ENCODE measurements at places on chromosomes 7 and 10.

DNA sequence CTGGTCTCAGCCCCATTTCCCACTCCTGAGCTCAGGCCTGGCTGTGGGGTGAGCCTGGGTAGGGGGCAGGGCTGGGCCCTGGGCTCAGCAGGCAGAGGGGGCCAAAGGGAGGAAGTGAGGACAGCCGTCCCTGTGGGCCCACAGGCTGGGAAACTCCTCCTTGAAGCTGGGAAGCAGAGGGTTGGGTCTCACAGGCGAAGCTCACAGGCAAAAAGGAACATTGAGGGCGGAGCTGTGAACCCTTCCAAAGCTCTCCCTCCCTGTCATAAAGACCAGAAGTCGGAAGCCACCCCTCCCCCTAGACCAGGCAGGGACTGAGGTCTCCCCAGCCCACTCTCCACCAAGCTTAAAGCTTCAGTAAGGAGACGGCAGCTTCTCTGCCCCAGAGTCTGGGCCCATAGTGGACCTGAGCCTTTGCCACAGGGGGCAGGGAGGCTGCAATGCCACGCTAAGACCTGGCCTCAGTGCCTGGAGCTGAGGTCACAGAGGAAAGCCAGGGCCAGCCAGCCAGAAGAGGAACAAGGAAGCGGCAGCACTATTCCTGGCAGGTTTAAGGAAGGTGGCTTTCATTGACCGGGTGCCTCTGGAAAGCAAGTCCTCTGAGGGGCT lies 1.0 kb upstream of the KCP start:
- DNase-seq = no peak

- no peak for DNase-seq
These were observed 100.3 kb downstream of the RAPGEF5 start for GRCh38 chr7:22256541-22257096.

GRCh38 chr10:121448766-121449421 lies 149.3 kb downstream of the FGFR2 start:
- DNase-seq = peak; percentile 66

DNA sequence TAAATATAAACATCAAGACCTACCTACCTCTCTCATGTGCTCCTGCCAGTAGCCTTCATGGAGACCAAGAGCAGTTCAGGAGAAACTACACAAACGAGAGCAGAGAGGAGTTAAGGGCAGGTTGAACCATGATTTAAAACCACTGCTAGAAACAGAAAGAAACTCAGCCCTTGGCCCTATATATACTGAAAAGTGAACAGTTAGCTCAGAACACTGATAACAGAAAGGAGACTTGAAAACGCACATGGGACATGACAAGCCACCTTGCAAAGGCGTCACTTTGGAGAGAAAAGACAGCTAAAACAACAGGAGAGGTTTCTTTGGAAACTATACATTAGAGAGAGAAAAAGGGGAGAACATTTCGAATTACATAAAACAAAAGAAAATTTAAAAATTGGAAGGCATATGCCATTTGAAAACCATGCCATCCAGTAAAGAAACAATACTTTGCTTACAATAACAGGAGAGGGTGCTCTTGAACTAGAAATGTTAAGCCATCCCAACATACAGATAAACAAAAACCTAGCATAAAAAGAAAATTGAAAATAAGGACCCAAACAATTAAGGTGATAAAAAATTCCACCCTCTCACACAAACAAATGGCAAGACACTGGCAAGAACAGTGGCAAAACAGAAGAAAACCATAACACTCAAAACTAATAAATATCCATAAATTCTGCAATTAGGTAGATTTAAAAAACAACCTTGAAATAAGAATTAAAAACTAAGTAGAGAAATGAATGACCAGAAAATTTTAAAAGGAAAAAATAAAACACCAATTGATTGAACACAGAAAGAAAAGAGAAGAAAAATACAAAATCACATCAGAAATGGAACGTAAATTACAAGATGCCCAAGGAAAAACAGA lies 232.7 kb downstream of the IMMP2L start:
- DNase-seq = no peak

- DNase-seq = no peak
These were observed 42.1 kb upstream of the GPR26 start for GRCh38 chr10:123624086-123624485.

DNA sequence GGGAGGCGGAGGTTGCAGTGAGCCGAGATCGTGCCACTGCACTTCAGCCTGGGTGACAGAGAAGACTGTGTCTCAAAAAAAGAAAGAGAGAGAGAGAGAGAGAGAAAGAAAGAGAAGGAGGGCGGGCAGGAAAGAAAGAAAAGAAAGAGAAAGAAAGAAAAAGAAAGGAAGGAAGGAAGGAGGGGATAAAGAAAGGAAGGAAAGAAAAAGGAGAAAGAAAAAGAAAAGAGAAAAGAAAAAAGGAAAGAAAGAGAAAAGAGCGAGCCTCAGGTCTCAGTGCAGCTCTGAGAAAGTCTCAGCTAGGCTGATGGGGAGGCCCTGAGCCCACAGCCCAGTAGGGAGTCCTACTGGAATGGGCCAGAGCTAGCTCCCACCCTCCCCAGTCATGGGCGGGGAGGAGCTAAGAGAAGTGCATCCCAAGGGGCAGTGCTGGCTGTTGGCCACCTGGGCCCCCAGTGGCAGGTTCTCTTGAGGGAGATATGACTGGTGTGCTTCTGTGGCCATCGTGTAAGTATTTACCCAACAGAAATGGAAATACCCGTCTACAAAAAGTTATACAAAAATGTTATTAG lies 69.3 kb downstream of the ABRAXAS2 start:
- no peak for DNase-seq

DNA sequence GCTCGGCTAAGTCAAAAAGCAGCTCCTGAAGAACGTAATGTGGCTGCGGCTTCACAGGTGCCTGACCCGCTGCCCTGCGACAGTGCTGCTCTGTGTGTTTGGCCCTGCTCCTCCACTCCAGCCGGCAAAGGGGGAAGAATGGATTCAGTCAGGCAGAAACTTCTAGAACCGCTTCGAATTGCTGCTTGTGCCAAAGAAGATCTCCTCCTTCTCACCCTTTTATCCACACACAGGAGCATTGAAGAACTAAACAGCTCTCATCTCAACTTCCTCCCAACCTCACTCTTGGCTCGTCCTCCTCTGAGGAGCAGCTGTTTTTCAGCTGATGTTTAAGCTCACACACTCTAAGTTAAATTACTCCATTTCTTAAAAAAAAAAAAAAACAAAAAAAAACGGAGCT lies 651.4 kb downstream of the INHBA start:
- DNase-seq = no peak

DNA sequence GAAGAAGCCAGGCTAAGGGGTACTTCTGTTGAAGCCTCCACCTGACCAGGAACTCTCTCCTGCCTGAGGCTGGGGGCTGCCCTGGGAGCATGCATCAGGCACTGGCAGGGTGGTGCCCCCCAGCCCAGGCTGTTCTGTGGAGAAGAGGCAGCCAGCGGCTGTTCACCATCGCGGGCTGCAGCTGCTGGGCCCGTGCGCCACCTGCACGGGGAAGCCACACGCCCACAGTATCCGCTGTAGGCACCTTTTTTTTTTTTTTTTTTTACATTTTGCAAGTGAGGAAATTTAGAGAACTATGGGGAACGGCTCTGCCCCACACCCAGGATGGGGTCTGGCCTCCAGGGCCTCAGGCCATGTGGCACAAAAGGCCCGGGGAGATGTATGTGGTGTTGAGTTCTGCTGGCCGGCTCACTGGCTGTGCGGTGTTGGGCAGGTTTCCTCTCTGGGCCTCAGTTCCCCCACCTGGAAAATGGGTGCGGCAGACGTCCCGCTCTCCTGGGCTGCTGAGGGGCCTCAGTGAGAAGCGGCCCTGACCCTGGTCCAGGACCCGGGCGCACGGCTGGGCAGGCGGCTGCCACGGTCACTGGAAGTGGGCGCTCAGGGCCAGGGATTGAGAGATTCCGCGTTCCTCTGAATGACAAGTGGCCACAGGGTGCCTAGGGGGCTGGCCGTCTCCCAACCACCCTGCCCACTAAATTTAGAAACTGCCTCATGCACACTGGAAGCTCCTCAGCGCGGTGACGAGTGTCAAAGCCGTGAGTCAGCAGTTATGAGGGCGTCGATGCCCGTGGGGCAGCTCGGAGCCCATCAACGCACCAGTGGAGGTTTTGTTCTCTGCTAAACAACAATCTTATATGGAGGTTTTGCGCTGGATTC lies 8.8 kb upstream of the INTS1 start:
- no peak for DNase-seq

GRCh38 chr7:157016352-157017041 lies 6.0 kb upstream of the MNX1 start:
- no peak for DNase-seq

- DNase-seq = no peak
These were observed 849.8 kb upstream of the SORCS1 start for GRCh38 chr10:108014145-108014901.

DNA sequence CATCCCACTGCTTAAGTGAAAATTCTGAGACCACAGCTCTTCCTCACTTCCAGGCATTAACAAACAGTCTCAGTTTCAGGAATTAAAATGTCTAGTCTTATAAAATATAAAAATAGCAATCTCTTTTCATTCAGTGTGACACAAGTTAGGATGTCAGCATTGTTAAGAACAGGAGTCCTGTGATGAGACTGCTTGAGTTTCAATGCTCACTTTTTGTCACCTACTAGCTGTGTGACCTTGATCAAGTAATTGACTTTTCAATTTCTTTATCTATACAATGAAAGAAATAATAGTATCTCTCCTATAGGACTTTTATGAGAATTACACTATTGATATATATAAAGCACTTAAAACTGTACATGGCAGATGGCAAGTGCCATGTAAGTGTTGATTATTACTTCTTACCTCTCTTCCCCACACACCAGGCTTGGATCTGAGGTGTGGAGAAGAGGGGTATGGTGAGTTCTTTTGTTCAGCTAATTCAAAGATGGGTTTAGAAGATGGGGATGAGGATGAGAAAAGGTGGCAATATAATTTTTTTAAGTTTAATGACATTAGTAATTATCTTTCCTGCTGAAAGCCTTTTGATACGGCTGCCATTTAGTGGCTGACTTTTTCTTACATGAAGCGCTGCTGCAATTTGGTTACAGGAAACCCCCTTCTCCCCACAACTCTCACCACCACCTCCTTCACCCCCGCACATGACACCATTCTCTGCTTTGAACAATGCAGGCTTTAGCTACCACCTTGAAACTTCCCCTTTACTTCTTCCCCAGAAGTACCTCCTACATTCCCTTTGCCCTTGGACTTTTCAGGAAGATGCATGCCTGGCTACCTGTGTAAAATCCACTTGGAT lies 20.8 kb upstream of the HYAL4 start:
- no peak for DNase-seq

DNA sequence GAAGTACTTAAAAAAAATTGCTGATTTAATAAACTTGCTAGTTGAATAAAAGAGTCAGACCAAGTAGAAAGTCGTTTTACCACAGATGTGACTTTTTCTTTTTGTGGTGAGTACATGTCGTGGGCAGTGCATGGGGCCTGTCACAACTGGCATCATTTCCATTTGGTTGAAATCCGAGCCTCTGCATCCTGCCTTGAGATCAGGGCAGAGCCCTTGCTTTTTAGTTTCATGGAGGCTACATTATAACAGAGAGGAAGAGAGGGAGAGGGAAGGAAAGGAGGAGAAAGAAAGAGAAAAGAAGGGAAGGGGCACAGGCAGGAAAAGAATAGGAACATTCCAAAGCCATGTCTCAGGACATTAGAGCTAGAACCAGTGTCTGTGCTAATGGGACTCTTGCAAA lies 20.4 kb upstream of the INSYN2A start:
- DNase-seq = no peak

DNA sequence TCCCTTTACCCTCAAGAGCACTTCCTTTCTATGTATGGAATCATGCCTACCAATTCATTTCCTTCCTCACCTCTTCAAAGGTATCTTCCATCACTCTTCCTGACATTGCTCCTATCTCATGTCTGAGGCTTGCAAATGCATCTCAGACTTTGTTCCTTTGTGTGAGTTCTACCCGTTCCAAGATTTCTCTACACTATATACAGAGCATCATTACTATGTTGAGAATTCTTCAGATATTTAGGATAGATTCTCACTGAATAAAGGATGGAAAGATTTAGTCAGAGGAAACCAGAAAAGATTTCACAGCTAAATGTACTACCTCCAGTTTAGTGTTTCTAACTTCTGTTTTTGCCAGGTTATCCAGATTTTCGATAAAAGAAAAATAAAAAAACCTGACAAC lies 462.7 kb downstream of the PHTF2 start:
- DNase-seq = no peak

DNA sequence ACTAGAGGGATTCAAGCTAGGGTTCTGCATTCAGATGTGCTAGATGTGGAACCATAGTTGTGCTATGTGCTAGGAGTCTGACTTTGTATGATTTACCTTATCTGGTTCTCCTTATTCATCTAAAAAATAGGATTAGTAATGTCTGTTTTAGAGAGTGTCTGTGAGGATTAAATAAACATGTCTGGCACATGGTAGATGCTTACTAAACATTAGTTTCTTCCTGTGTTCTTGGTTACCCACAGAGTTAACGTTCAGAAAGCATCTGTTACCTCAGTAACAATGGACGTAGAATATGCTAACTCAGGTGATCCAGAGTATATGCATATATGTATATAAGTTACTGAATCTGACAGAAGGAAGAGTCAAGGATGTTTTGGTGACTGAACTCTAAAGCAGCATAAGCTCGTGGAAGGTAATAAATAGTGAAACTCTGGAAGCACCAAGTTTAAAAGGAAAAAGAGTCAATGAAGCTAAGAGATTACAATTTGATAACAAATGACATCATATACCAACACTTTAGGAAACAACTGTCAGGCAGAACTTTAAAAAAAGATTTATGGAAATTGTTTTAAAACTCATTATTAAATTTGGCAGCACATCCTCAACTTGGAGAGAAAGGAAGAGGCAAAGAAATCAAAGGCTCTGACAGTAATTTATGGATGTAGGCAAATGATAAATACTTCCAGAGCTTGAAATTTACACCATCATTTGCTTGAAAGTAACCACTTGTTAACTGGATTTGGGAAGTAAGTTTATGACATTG lies 127.0 kb downstream of the CCNY start:
- DNase-seq = no peak

DNA sequence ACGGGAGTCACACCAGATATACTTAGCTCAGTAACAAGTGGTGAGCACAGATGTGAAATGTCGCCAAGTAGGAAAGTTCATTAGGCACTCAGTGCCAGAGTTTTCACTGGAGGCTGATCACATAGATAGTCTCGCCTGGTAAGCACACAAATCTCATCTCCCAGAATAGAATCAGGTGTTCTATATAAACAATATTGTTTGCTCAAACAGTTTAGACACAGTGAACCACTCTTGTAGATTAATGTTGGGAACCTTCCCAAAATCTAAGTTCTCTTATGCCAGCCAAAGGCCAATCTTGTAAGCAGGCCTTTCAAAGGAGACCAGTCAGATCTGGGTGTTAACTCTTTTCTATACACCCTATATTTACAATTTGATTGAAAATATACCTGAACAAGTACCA lies 716.5 kb upstream of the GRM3 start:
- no peak for DNase-seq

- DNase-seq = no peak
These were observed 26.9 kb downstream of the EVX1 start for GRCh38 chr7:27269455-27269854.

DNA sequence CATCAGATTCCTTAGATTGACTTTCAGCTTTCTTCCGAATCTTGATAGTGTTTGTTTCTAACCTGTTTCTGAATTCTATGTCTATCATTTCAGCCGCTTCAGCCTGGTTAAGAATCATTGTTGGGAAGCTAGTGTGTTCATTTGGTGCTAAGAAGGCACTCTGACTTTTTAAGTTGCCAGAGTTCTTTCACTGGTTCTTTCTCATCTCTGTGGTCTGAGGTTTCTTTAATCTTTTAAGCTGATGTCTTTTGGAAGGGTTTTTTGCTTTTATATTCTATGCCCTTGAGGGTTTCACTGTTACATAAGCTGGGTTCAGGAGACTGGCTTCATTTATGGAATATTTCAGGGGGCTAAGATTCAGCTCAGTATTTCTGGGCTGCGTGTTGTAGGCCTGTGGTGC lies 104.5 kb upstream of the PRSS58 start:
- DNase-seq = no peak

GRCh38 chr7:46948716-46949115 lies 633.2 kb downstream of the TNS3 start:
- no peak for DNase-seq
